NCI-H2081 (cell line): ENCODE measurements at places on chromosomes 5 and 9.

GRCh38 chr5:30856242-30856641 is 337.2 kb upstream of the CDH6 start:
- no peak for DNase-seq

DNA sequence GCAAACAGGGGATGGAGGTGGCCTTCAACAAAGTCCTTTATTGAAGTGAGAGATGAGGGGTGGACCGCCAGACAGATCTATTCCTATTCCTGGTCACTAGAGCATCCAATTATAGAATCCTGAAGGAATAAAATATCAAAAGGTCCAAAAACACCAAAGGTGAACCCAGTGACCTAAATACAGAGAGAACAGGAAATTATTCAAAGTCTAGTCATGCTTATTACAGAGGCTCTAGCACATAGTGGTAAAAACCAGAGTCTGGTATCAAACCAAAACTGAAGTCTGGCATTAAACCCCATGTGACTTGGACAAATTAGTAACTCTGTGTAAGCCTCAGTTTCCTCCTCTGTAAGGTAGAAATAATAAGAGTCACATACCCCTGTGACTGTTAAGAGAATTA is 100.5 kb upstream of the SNX2 start:
- no peak for DNase-seq

- no peak for DNase-seq
These were observed 20.6 kb downstream of the NSD1 start for GRCh38 chr5:177154003-177154643.

DNA sequence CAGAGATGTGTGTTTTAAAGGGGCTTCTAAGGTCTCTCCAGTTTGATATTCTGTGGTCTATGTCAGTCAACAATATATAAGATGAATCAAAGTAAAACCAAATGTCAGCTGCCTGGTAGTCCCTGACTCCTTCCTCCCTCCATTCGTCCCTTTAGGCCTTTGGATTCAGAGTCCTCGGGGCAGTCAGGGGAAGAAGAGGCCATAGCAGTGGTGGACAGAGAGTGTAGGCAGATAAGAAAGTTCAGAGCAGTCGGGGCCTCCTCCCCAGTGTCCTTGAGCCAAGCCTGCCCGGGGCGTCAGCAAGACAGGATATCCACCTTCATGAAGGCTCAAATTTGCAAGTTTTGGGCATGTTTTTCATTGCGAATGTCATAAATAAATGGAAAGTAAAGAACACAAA is 110.6 kb downstream of the ADAMTS16 start:
- DNase-seq: no peak

DNA sequence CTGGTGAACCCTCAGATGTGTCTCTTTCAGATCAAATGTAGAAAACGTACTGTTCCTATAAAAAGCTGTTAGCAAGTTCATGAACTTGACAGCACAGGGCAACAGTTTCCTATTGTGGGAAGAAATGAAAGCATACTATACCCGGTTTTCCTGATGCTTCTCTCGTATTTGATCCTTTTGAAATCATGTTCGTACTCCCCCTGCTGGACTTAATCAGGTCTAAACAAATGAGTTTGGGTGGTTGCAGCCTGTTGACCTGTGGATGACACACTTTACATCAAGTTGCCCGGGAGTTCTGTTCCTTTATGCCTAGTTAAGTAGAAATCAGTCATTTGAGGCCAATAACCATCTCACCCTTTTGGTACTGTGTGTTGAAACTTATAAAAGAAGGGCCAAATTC is 1992.3 kb downstream of the MAT2B start:
- peak; percentile 3 for DNase-seq

DNA sequence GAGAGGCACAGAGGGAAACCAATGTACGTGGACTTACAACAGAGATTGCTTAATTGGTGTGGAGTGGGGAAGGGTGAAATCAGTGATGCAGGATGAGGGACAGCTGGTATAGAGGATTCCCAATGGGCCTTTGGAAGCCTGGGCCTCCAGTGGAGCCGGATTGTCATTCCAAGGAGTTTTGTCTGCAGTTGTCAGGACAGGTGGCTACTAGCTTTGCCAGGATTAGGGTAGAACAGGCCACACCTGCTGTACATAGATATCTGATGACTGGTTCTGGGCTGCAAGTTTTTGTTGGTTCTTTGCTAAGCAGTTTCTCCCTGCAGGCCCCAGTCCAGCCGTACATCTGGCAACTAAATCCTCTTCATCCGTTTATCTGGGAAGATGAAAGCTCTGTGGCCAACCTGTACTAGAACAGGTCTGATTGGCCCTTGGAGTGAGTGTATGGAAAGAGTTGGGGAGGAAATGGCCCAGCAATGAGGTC is 4.2 kb downstream of the SKP2 start:
- no peak for DNase-seq

GRCh38 chr9:108996643-108997042 is 16.7 kb downstream of the CTNNAL1 start:
- DNase-seq: peak; percentile 46

DNA sequence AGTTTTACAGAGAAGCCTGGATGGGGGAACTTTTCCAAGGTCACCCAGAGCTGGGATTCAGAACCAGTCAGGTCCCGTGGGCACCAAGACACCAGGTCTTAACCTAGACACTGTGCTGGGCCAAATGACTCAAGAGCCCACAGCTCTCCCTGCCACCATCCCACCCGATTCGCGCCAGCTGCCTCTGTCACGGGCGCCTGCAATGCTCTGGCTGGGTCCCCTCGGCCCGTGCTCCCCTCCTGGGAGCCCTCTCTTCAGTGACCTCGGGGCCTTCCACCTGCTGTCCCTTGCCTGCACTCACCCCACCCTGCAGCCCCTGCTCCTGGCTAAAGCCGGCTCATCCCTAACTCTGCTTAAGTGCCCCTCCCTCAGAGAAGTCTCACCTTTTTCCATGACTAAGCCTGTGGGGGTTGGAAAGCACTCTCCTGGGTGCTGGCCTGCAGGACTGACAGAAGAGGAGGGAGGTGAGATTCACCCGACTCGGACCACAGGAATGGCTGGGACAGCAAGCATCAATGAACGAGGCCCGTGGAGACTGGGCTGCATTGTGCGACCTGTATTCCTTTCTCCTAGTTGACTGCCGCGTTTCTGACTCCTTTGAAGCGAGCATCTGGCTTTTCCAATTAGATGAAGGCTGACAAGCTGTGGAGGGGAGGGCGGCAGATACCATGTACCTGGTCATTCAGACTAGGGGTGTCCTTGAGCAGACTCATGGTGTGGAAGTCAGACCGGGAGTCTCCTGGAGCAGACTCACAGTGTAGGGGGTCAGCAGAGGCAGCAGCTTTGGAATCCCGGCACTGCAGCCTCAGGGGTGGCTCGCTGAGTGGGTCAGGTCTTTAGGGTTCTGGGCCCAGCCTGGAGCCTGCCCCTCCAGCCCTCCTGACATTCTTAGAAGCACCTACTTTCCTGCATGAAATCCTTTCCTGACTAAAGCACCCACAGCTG is 5.8 kb upstream of the IL4 start:
- DNase-seq: no peak

GRCh38 chr9:90843525-90843924 is 41.9 kb downstream of the SYK start:
- DNase-seq: no peak

DNA sequence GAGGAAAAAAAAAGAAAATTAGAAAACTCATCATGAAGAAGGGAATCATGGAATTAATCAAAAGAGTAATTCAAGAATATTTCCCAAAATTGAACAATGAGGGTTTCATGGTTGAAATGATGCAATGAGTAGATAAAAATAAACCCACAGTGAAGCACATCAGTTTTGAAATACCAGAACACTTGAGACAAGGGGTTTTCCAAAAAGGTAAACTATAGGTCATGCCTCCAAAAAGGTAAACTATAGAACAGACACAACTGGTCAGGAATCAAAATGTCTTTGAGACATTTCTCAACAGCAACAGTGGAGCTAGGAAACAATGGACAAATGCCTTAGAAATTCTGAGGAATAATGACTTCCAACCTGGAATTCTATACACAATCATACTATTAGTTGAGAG is 60.2 kb upstream of the PCSK5 start:
- no peak for DNase-seq

- no peak for DNase-seq
These were observed 29.2 kb upstream of the RXRA start for GRCh38 chr9:134297083-134297410.

DNA sequence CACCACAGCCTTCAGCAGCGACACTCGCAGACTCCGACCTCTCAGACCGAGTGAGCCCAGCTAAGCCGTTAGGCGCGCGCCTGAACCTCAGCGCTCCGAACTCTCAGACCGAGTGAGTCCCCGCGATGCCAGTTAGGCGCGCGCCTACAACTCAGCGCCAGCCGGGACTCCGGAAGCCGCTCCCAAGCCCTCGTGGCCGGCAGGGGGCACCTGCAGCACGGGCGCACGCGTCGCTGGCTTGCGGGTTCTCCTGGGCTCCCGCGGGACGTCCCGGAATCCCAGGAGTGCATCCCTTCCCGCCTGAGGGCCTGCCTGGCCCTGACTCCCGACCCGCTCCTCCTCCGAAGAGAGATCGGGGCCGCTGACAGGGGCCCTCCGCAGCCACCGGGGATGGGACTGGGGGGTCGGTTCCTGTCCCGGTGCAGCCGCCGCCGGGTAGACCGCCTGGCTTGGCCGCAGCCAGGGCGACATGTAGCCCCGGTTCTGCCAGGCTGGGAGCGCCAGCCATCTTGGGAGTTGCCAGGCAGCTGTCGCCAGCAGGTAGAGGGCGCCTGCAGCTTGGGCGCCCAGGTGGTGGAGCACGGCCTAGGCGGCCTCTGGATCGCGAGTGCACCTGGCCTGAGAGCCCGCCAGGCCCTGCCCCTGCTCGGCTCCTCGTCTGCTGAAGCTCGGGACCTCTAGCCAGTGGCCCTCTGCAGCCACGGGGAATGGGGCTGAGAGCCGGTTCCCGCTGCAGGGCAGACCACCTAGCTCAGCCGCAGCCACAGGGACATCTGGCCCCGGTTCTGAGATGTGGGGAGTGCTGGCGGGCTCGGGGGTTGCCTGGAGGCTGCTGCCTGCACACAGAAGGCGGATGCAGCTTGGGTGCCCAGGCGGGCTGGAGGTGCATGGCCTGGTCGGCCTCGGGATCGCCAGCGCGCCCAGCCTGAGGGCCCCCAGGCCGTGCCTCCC is at the start of gene ANKRD18A:
TSS of gene ANKRD18A (minus strand) at position 114 of the 951 bp plus-strand sequence. CDS start 311 bp downstream, outside the sequence.
- DNase-seq: peak; percentile 91

DNA sequence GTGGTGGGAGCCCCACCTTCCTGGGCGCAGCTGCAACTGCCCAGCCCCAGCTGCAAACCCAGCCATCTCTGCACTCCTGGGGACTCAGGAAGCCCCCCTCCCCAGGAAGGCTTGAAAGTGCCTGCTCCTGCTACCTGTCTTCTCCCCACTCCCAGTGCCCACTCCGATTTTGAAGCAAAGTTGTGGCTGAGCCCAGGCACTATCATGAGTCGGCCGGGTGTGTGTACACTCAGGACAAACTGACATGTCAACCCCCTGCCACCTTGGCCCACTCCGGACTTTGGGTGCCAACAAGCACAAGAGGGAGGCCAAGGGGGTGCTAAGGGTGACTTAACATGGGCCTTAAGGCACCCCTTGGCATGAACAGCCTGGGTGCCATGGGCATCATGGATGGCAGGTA is 325.5 kb upstream of the PTGER4 start:
- DNase-seq: no peak

GRCh38 chr5:143836161-143836725 is 24.3 kb downstream of the HMHB1 start:
- no peak for DNase-seq

DNA sequence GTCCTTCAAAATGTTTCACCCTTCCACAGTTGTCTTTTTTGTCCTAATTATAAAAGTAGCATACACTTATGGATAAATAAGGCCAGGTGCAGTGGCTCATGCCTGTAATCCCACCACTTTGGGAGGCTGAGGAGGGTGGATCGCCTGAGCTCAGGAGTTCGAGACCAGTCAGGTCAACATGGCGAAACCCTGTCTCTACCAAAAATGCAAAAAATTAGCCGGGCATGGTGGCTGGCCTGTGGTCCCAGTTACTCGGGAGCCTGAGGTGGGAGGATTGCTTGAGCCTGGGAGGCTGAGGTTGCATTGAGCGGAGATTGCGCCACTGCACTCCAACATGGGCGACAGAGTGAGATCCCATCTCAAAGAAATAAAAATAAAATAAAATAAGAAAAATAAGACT is 1.6 kb downstream of the C5orf52 start:
- DNase-seq: no peak

DNA sequence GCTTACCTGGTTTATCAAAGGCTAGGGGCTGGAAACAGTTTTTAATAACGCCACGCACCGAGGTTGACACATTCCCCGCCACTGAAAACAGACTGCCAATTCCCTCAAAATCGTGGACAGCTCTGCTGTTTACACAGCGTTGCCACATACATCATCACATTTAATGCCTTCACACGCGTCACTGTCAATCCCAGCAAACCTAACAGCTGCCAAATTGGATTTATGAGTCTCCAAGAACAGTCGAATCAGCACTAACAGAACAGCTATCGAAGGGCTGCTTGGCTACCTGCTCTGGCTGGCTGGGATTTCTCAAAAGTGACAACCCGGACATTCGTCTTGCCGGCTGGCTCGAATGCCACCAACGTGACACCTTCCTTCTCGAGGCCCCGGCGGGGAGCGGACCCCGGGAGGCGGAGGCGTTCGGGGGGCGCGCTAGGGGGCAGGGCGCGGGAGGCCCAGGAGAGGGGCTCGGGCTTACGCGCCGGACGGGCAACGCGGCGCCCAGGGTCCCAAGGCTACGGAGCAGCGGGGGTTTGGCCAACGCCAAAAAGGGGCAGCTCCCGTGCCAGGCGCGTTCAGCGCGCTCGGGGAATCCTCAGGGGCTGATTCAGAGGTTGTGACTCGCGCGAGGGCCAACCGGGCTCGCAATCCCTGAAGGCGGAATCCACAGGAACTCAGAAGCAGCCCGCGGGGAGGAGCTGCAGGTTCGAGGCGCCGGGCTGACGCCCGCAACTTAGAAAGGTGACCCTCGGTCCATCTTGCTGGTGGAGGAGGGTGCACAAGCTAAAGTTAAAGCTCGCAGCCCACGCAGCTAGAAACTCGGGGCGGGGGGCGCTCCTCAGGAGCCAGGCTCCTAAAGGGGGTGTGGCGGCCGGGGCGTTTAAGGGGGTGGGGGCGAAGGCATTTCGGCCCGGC is 1.2 kb downstream of the CDC14B start:
- peak; percentile 20 for DNase-seq

- no peak for DNase-seq
These were observed 1.3 kb upstream of the CARD19 start for GRCh38 chr9:93094658-93095204.

- no peak for DNase-seq
These were observed 57.5 kb upstream of the PAPPA start for GRCh38 chr9:116096046-116096445.

DNA sequence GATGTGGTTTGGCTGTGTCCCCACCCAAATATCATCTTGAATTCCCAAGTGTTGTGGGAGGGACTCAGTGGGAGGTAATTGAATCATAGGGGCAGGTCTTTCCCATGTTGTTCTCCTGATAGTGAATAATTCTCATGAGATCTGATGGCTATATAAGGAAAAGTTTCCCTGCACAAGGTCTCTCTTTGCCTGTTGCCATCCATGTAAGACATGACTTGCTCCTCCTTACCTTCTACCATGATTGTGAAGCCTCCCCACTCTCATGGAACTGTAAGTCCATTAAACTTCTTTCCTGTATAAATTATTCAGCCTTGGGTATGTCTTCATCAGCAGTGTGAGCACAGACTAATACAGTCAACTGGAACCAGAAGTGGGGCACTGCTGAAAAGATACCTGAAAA is 262.4 kb upstream of the RFX3 start:
- DNase-seq: no peak

GRCh38 chr9:107175816-107176435 is 107.2 kb upstream of the RAD23B start:
- no peak for DNase-seq

GRCh38 chr5:174844971-174845370 is 120.6 kb downstream of the MSX2 start:
- no peak for DNase-seq

- no peak for DNase-seq
These were observed 476.1 kb downstream of the CYLC2 start for GRCh38 chr9:103471241-103471640.

GRCh38 chr5:147483961-147484707 is 25.7 kb downstream of the DPYSL3 start:
- peak; percentile 94 for DNase-seq
